ENCODE measurements at places on chromosomes 3 and 15. TPM values are rescaled to one million over a fixed set of nuclear protein-coding genes. Genes with fewer than 3 reads are reported as not detected.
A peak's percentile ranks its signal among the peaks of the same experiment; 100 is the strongest.

The GP9 gene
- not detected for total RNA-seq

The VPS39 gene
- total RNA-seq, result 26.1 TPM

DNA sequence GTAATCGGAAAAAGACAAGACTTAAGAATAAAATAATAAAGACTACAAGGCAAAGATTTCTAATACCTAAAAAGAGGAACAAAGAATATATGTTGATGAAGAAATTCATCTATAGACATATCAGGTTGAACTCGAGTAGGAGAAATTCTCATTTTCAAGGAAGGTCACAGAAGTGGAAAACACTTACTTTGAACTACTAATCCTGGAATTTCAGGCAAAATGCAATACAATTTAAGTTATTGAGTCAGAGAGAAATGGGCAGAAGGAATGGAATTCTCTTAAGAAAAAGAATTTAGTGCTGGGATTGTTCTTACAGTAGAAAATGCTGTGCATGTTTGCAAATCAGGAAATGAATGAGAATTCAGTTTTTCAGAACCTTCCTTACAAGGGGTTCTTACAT lies 135.9 kb upstream of the TGFBR2 start:
- no peak overlapping the region for H3K4me3 ChIP-seq
- no peak for DNase-seq
- H3K36me3 ChIP-seq, result no peaks in the 10 kb centered on the region
- no peak overlapping the region for H3K27ac ChIP-seq
- no peaks in the 10 kb centered on the region for H3K4me1 ChIP-seq

DNA sequence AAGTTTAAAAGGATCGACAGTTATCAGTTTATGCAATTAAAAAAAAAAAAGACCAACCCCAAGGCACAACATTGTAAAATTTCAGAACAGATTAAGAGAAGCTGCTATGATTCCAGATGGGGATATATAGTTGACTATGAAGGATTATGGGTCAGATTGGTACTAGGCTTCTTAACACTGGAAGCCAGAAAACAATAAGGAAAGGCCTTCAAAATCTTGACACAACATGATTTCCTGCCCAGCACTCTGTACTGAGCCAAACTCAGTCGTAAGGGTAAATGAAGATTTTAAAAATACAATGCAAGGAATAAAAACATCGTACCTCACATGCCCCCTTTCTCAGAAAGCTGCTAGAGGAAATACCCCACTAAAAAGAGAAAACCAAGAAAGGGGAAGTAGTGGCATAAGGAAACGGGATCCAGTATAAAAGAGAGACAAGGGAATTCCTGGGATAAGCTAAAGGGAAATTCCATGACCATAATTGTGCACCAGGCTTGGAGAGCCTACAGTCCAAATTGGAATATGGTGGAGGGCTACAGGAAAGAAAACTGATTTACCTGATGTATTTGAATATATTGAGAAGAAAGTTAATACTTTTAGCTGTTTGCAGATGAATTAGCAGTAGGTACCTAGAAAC lies 27.9 kb downstream of the PIAS1 start:
- peaks cover 7% of the 10 kb centered on the region for H3K36me3 ChIP-seq
- no peak overlapping the region for H3K27ac ChIP-seq
- H3K27me3 ChIP-seq, result no peaks in the 10 kb centered on the region

DNA sequence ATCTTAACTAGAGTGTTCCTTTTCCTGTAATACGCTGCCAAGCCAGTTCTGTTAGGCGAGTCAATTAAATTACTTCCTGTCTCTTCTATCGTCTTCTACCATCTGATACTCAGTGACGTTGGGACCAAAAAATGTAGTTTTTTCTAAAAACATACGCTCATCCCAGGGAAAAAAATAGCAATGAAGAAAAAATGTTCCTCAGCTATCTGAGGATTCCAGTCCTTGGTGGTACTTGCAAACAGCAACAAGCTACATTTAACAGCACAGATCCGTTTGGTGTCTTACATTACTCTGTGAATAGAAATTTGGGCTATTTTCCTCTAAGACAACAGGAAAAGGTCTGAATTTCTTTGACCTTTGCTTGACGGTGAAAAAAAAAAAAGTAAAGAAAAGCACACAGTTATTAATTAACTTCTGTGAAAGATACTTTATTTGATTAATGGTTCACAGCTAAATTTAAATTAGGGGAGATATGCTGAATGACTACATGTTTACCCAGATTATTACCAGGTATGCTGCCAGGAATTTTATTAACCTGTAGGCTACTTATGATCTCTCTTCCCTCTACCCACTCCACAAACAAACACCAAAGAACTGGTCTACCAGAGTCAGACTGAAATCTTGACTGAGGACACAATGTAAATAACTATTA lies 254.4 kb upstream of the ZPLD1 start:
- peak; percentile 23 for DNase-seq
- peaks cover 27% of the 10 kb centered on the region for H3K4me1 ChIP-seq
- no peaks in the 10 kb centered on the region for H3K36me3 ChIP-seq
- no peaks in the 10 kb centered on the region for H3K27me3 ChIP-seq
- H3K4me3 ChIP-seq, result peak overlapping the region; percentile 18

The FGF7 gene
- total RNA-seq, result 31.2 TPM

- H3K27ac ChIP-seq, result no peak overlapping the region
- no peak for DNase-seq
- peaks cover 50% of the 10 kb centered on the region for H3K4me1 ChIP-seq
- H3K36me3 ChIP-seq, result no peaks in the 10 kb centered on the region
Measured at GRCh38 chr15:58444658-58445332, 13.0 kb downstream of the LIPC start.

GRCh38 chr3:33578325-33579177 lies 138.3 kb upstream of the UBP1 start:
- no peaks in the 10 kb centered on the region for H3K27me3 ChIP-seq
- no peak for DNase-seq
- H3K4me1 ChIP-seq, result no peaks in the 10 kb centered on the region
- H3K4me3 ChIP-seq, result no peak overlapping the region
- H3K36me3 ChIP-seq, result no peaks in the 10 kb centered on the region

GRCh38 chr15:25680686-25681025 lies 182.5 kb downstream of the ATP10A start:
- no peaks in the 10 kb centered on the region for H3K36me3 ChIP-seq
- H3K27ac ChIP-seq, result no peak overlapping the region
- H3K4me3 ChIP-seq, result no peak overlapping the region
- no peak for DNase-seq
- H3K27me3 ChIP-seq, result no peaks in the 10 kb centered on the region
- H3K4me1 ChIP-seq, result no peaks in the 10 kb centered on the region

The SKIC8 gene
- 69.8 TPM for total RNA-seq

DNA sequence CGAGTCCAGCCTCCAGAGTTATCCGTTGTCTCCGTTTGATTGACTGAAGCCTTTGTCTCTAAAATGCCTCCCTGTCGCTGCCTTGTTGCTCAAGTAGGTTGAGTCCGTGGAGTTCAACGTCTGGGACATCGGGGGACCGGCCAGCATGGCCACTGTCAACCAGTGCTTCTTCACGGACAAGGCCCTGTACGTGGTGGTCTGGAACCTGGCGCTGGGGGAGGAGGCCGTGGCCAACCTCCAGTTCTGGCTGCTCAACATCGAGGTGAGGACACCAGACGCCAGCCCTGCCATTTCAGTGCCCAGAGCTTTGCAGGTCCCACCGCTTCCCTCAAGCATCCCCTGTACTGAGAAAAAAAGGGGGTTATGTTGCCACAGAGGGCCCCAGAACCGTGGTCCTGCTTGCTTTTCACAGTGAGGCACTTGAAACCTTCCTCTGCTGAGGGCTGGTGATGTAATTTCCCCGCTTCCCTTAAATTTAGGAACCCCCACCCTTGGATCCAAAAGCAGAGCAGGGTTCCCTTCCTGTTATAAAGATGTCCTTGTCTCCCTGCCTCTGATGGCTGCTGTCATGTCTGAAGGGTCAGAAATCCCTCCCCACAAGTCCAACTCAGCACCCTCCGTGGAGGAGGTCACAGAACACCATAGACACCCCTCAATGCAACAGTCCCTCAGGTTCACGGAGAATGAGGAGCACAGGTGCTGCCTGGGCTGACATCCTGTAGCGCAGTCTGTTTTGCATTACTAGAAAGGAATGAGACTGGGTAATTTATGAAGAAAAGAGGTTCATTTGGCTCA lies 105.7 kb downstream of the LRRK1 start:
- no peak overlapping the region for H3K27ac ChIP-seq
- no peaks in the 10 kb centered on the region for H3K27me3 ChIP-seq
- peaks cover 5% of the 10 kb centered on the region for H3K4me1 ChIP-seq
- no peaks in the 10 kb centered on the region for H3K36me3 ChIP-seq

The FBXO40 gene
- 0.02 TPM for total RNA-seq

DNA sequence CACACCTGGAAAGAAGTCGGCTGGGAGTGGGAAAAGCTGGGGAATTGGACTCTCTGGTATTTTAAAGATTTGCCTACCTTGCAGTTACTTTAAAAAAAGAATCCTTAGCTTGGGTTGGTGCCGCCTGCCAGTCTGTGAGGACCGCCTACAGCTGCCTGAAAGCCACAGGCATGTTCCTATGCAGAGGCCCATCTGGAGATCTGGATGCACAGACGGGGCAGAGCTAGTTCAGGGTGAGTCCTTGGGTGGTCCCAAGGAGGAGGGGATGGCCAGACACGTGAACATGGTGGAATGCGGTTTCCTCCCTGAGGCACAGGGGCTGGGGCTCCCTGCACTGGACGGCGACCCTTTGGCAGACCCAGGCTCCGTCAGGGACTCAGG lies 113.2 kb upstream of the IQSEC1 start:
- no peak for DNase-seq
- H3K27me3 ChIP-seq, result peaks cover 11% of the 10 kb centered on the region
- H3K4me3 ChIP-seq, result no peak overlapping the region
- H3K36me3 ChIP-seq, result no peaks in the 10 kb centered on the region
- H3K4me1 ChIP-seq, result no peaks in the 10 kb centered on the region

The FANCD2OS gene
- total RNA-seq, result not detected

- H3K27me3 ChIP-seq, result no peaks in the 10 kb centered on the region
- H3K27ac ChIP-seq, result no peak overlapping the region
- DNase-seq, result peak; percentile 26
Measured at GRCh38 chr3:137105277-137105977, 147.6 kb downstream of the IL20RB start.

DNA sequence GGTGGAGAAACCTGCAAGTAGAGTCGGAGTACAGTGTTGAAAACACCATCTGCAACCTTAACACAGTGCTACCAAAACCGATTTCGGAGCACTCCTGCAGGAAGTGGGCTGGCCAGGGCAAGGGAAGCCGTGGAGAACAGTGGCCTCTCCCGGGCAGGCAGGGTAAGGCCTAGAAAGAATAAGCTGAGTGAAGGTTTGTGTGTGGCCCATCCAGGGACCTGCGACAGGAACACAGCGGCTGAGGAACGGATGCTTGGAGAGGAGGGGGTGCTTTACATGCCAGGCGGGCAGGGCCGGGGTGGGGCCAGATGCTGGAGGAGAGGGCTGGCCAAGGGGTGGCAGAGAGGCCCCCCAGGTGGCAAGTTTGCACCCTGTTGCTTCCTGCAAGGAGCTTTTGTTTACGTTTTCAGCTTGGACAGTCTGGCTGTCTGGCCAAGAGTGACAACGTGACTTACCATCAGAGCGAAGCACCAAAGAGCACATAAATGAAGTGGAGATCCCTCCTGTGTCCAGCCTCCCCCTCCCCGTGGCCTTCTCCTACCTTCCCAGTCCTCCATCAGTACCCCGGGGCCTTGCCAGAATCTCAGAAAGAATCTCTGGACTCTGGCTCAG lies 156.5 kb downstream of the PGPEP1L start:
- peaks cover 8% of the 10 kb centered on the region for H3K4me1 ChIP-seq
- DNase-seq, result peak; percentile 89
- H3K27ac ChIP-seq, result no peak overlapping the region
- no peaks in the 10 kb centered on the region for H3K36me3 ChIP-seq
- H3K4me3 ChIP-seq, result no peak overlapping the region

GRCh38 chr3:23262766-23263165 lies 59.6 kb downstream of the UBE2E2 start:
- H3K27me3 ChIP-seq, result no peaks in the 10 kb centered on the region
- DNase-seq, result no peak
- H3K36me3 ChIP-seq, result no peaks in the 10 kb centered on the region
- H3K4me1 ChIP-seq, result no peaks in the 10 kb centered on the region
- no peak overlapping the region for H3K27ac ChIP-seq
- H3K4me3 ChIP-seq, result no peak overlapping the region

The NEK10 gene
- 1.1 TPM for total RNA-seq

The PLA1A gene
- total RNA-seq, result 1.4 TPM

The ATP6V1A gene
- total RNA-seq, result 43.0 TPM

GRCh38 chr3:197858133-197858532 lies 67.1 kb downstream of the LRCH3 start:
- DNase-seq, result no peak
- H3K4me3 ChIP-seq, result no peak overlapping the region
- H3K36me3 ChIP-seq, result peaks cover 31% of the 10 kb centered on the region

GRCh38 chr3:87568331-87568730 lies 291.9 kb upstream of the POU1F1 start:
- H3K27me3 ChIP-seq, result no peaks in the 10 kb centered on the region
- no peaks in the 10 kb centered on the region for H3K4me1 ChIP-seq
- no peak overlapping the region for H3K27ac ChIP-seq
- H3K4me3 ChIP-seq, result no peak overlapping the region
- H3K36me3 ChIP-seq, result no peaks in the 10 kb centered on the region

DNA sequence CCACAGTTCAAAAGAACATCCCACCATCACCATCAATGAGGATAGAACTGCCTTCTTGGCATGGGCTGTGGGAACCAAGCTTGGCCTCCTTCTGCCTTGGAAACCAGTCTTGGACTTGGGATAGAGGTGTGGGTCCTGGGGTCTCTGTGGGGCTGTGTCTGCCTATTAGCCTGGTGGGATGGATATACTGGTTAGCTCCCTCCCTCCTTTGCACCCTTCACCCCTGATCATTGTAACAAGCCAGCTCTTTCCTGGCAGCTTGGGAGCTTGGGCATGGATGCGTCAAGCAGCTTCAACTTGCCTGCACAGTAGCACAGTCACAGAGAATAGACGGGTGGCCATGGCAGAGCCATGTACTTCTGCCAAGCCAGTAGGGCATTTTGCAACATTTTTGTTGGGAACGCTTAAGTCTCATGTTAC lies 65.2 kb downstream of the SMAD6 start:
- no peak overlapping the region for H3K4me3 ChIP-seq

The SIDT1 gene
- total RNA-seq, result 0.20 TPM

DNA sequence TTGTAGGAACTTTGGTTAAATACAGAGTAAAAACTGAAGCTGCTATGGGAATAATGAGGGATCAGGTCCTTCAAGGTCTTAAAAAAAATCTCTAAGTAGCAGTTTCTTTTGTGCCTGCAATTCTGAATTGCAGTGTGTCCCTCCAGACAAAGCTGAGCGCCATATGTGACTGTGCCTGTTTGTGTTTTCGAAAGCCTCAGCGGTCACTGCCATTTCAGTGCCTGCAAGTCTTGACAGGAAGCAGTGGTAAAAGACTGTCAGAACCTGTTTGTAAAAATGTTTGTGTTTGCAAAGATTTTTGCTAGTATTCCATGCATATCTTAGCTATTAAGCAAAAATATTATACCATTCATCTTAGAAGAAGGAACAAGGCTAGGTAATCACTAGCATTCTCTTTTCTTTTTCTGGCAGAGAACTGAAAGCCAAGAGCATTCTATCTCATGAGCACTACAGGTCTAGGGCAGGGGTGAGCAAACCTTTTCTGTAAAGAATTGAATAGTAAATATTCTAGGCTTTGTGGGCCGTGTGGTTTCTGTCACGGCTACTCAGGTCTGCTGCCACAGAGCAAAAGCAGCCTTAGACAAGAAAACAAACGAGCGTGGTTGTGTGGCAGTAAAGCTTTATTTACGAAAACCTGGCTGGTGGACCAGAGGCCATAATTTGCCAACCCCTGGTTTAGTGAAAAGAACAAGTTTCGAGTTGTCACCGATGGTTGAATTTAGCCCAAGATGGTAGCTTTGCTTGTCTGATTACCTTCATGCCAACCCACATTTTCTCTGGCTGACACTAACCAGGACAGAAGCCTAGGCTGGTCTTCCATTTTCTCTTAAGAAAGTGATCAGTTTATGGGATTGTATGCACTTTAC lies 134.4 kb downstream of the CACNA1D start:
- H3K36me3 ChIP-seq, result no peaks in the 10 kb centered on the region
- no peak overlapping the region for H3K4me3 ChIP-seq
- DNase-seq, result no peak
- H3K27ac ChIP-seq, result no peak overlapping the region
- H3K27me3 ChIP-seq, result no peaks in the 10 kb centered on the region
- H3K4me1 ChIP-seq, result no peaks in the 10 kb centered on the region
